Activated CD4-positive, alpha-beta T cell treated with anti-CD3 and anti-CD28 coated beads, Interleukin-2, amount 50 U/mL, for 4 hours (primary cell): ENCODE measurements at places on chromosomes 13 and 19.

GRCh38 chr19:41940731-41941409 lies 12.6 kb upstream of the ERFL start:
- DNase-seq, result no peak

DNA sequence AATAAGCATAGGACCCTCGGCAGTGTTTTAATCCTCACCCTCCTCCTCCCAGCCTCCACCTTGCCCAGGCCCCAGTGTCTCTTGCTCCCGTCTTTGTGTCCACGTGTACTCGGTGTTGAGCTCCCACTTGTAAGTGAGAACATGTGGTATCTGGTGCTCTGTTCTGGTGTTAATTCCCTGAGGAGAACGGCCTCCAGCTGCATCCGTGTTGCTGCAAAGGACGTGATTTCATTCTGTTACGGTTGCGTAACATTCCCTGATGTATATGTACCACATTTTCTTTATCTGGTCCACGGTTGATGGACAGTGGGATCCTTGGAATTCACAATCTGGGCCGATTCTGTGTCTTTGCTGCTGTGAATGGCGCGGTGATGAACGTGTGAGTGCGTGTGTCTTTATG lies 44.7 kb upstream of the TFDP1 start:
- no peak for DNase-seq

- DNase-seq, result no peak
Measured at GRCh38 chr13:100738176-100738855, 63.7 kb upstream of the TMTC4 start.

DNA sequence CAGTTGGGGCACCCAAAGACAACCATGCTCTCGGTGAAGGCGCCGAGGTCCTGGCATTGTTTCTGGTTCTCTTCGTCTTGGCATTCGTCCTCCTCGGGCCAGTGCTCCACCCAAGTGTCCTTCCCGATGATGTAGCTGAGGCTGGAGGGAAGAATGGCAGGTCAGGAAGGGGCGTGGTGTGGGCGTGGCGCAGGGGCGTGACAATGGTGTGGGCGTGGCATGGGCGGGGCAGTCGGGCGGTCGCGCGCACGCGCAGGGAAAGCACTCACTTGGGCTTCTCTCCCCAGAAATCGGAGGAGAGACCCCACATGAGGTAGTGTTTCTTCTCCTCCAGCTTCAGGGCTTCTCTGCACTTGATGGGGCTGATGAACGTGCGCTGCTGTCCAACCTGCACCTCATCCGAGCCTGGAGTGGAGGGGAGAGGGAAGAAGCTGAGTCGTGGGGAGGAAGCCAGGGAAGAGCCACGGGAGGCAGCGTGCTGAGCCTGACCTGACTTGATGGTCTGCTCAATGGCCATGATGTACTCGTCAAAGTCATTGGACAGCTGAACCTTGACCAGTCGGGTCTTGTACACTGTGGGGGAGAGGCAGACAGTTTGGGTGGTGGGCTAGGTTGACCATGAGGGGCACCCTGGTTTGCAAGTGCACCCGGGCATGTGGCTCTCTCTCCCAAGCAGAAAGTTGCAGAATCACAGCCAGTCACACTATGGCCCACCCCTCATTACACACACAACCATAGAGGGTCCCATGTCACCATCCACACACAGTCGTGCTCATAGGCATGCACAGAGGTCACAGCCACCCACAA lies 8.1 kb upstream of the TNFSF14 start:
- no peak for DNase-seq

DNA sequence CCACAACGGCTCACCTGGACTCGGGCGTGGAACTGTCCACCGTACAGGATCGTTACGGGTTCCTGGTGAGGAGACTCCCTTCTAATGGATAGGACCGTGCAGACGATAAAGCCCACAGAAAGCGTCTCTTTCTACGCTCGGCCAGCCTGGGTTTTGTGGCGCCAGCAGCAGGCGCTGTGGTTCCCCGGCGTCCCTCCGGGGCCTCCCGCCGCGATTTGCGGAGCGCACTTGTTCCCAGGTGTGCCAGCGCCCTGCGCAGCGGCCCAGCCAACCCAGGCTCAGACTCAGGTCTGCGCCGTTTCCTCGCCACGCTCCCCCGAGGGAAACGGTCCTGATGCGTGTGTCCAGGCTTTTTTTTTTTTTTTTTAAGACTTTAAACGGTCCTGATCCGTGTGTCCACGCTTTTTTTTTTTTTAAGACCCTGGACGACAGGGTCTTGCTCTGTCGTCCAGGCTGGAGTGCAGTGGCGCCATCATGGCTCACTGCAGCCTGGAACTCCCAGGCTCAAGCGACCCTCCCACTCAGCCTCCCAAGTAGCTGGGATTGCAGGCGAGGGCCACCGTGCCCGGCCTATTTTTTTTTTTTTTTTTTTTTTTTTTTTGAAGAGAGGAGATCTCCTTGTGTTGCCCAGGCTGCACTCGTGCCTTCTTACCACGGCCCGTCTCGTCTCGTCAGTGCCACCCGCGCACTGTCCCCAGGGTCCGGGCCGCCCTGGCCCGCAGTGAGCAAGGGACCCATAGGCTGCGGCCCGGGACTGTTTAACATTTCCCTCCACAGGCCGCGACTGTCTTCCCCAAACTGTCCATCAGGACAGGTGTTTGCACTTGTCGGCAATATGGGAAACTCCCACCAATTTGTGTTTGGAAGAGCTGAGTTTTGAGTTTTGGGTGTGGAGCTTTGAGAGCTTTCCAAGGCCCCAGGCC lies 23.8 kb downstream of the GJA3 start:
- no peak for DNase-seq

GRCh38 chr13:112653071-112653470 lies 36.8 kb upstream of the ATP11A start:
- no peak for DNase-seq

GRCh38 chr13:111080642-111081041 lies 34.5 kb upstream of the ARHGEF7 start:
- DNase-seq, result no peak

DNA sequence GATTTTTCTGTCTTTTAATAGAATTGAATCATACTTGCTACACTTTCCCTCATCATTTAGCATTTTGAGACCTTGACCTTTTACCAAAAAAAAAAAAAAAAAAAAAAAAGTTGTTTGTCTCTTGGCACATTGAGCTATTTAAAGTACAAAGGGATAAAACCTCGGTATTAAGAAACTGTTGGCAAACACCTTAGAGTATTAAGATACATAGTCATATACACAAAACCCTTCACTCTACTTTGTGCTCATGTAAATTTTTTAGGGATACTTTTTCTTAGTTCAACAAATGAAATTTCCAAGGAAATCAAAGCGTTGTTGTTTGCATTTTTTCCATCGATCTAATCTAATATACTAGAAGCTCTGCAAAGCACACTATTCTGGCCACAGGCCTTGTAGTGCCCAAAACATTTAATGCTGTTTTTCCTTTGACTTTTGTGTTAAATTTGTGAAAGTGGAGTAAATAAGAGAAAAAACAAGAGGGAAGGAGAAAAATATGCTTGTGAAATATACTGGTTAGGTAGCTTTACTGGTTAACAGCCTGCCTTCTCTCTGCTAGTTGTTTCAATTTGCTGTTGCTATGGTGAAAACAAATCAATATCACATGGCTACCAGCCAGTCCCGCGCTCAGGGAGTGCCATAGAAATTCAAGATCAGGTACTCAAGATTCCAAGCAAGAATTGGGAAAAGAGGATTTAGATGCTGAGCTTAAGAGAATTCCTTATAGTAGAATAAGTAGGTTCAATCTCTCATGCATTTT lies 2.6 kb downstream of the MBNL2 start:
- DNase-seq, result no peak

DNA sequence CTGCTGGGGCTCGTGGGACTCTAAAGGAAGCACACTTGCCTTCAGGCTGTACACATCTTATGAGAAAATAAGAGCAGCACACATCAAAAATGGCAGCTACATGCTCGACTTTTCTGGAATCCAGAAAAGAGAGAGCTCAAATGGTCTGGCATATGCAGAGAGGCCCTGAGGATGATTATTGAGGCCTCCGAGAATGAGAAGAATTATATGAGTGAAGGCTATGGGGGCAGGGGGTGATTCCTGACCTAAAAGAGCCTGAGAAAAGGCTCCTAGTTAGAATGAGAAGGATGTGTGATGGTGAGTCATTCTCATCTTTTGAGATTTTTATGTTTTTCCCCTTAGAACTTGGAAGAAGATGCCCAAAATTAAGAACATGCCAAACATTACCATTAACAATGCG lies 97.1 kb downstream of the HSPH1 start:
- DNase-seq, result no peak

DNA sequence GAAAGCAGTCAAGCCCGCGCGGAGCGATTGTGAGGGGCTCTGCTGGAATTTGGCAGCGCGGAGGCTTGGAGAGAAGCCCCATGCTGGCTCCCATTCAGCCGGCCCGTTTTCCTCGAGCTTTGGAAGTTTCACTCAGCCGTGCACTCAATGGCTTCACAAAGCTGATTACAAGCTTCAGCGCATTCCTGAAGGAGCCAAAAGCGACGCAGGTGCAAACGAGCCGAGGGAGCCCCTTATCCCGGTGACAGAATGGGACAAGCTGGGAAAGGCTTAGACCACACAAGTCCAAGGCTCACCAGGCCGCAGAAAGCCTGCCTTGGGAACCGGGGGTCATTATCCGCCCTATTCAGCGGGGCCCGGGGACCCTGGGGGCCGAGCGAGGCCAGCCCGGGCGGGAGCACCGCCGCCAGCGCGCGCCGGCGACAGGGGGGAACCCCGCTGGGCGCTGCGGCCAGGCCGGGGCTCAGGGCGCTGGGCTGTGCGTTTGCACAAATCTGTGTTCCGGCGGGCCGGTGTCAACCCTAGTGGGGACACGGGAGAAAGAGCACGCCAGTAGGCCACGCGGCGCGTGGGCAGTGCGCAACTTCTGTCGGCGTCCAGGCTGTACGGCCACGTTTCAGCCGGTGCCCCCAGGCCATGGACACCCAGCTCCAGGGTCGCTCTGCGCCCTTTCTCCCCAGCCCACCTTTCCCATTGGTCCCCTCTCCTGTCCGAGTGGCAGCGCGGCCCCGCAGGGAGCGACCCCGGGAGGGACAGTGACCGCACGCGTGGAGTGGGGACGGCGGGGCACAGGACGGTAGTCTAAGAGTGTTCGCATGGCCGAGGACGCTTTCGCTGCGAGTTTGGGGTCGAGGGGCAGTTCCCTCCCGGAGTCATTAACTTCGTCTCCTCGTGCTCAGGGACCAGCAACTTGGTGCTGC lies 37.3 kb downstream of the SOX1 start:
- no peak for DNase-seq

- DNase-seq, result no peak
Measured at GRCh38 chr13:49587311-49587847, 2.0 kb upstream of the RCBTB1 start.

GRCh38 chr19:18379803-18380747 lies 5.9 kb upstream of the GDF15 start:
- DNase-seq, result no peak

- no peak for DNase-seq
Measured at GRCh38 chr13:75309981-75310580, 171.9 kb downstream of the TBC1D4 start.

- no peak for DNase-seq
Measured at GRCh38 chr13:38687246-38688229, 661 bp downstream of the FREM2 start.

- no peak for DNase-seq
Measured at GRCh38 chr19:31597616-31598015, 248.4 kb upstream of the TSHZ3 start.

- no peak for DNase-seq
Measured at GRCh38 chr13:27132538-27132937, 39.1 kb downstream of the USP12 start.

- no peak for DNase-seq
Measured at GRCh38 chr13:43363156-43363953, 340.0 kb downstream of the DNAJC15 start.

DNA sequence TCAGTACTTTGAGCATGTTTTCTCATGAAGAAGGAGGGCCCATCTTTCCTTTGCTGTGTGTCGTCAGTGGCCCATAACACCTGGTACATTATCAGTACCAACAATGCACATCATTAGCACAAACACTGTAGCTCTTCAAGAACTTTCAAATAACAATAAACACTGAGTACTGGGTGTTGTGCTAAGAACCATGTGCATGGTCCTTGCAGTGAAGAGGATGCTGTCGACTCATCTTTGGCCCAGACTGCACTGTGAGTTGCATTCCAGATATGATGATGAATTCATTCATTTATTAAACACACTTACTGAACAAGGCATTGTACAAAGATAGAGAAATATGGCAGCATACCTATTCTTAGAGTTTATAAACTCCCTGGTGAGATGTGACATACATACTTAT lies 55.8 kb downstream of the FLT3 start:
- DNase-seq, result no peak

GRCh38 chr19:17532116-17532515 lies 20.7 kb downstream of the PGLS start:
- DNase-seq, result no peak

- no peak for DNase-seq
Measured at GRCh38 chr13:40503966-40504591, 162.4 kb downstream of the FOXO1 start.

GRCh38 chr19:10707440-10707839 lies 6.2 kb downstream of the QTRT1 start:
- no peak for DNase-seq

- DNase-seq, result no peak
Measured at GRCh38 chr19:35055715-35056179, 14.2 kb downstream of the HPN start.

- DNase-seq, result no peak
Measured at GRCh38 chr13:70666883-70667556, 558.8 kb upstream of the KLHL1 start.

DNA sequence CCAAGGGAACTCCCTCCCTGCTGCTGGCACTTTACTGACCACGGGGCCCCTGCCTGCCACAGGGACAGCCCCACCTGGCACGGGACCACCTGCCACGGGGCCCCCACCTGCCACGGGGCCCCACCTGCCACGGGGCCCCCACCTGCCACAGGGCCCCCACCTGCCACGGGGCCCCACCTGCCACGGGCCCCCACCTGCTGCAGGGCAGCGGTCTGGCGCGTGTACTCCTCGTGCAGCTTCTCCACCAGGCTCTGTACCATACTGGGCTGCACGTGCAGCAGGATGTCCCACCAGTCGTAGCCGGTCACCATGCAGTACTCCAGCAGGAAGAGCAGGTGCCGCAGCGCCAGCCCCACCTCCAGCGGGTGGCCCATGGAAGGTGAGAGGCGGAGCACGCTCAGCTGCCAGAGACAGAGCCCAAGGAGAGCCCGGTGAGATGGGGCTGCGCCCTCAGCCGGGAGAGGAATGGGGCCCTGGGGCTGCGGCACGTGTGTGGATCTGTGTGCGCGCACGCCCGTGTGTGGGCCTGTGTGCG lies 16.1 kb downstream of the MED16 start:
- no peak for DNase-seq

DNA sequence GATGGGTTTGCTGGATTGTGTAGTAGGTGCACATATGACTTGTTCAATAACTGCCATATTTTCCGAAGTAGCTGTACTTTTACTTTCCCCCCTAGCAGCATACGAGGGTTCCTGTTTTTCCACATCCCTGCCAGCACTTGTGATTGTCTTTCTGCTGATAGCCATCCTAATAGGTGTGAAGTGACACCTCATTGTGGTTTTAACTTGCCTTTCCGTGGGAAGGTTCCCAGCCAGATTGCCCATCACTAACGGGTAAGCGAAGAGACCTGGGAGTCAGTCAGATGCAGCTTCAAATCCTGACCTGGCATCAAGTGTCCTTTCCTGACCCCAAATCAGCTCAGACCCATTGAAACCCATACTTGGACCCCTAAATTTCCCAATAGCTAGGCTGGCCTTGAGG lies 4.5 kb downstream of the CLPTM1 start:
- DNase-seq, result no peak
